Stromal cell of bone marrow (primary cell): ENCODE measurements at places on chromosomes 16 and 17.

- no peak for DNase-seq
These were observed 65.8 kb downstream of the NKD1 start for GRCh38 chr16:50613964-50614474.

- DNase-seq: no peak
These were observed 171.8 kb downstream of the PRKCA start for GRCh38 chr17:66474258-66474657.

- DNase-seq: no peak
These were observed 43.4 kb upstream of the GSE1 start for GRCh38 chr16:85569615-85570212.

DNA sequence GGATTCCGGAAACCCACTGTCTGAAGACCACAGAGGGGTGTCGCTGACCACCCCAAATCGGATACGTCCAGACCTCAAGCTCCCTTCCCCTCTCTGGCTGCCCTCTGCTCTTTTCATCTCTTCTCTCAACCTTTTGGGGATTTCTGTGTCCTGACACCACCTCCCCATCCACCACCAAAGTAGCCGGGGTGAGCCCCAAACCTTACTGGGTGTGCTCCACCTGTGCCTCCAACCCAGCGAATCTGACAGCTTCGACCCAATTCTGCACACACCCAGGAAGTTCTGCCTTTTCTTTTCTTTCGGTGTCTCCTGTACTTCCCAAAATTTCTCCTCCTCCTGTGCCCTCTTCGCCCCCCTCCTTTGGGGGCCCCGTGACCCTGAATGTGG is 534 bp downstream of the KCTD11 start:
- no peak for DNase-seq

DNA sequence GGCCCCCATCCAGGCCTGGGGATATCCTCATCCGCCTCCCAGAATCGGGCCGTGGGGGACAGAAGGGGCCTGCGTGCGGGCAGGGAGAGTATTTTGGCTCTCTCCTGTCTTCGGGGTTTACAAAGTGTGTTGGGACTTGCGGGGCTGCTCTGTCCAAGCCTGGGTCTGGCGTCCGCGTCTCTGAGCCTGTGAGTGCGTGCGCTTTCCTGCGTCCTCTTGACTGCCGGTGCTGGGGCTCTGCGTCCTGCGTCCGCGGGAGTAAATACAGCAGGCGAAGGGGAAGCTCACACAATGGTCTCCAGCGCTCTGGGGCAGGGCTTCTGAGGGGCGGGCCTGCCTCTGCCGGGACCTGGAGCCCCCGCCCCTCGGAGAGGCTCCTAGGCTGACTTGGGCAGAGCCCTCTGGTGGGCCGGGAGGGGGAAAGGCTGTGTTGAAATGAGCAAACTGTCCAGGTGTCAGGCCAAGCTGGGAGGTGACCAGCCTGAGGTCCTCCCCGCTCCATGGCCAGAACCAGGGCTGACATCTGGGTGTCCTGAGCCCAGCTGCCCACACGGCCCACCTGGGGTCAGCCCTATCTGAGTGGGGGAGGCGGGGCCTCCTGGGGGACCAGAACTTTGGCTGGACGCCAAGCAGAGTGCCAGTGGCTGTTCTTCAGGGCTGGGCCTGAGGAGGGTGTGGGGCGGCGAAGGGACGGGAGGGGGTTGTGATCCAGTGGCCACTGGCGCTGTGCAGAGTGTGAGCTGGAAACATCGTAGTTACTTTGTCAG is 233.6 kb downstream of the SEC14L1 start:
- peak; percentile 72 for DNase-seq

GRCh38 chr16:23865853-23866252 is 30.1 kb downstream of the PRKCB start:
- DNase-seq: no peak

GRCh38 chr17:64686705-64687104 is 24.6 kb upstream of the SMURF2 start:
- no peak for DNase-seq

- no peak for DNase-seq
These were observed 6.8 kb downstream of the LDHD start for GRCh38 chr16:75109732-75110243.

DNA sequence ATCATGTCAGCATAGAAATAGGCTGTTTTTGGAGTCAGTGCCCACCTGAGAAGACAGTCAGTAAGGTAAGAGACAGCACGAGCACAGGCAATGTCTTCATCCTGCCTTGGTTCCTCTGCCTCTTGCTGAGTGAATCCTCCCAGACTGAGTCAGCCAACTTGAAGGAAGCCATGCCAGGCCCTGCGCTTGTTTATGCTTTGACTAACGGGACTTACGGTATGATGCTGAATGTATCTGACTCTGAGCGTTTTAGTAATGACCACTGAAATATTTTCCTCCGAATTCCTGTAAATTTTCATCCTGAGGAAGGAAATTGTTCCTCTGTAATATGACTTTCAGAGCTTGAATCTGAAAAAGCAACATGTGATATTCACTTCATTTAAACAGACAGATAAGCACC is 18.0 kb downstream of the C17orf67 start:
- DNase-seq: no peak

DNA sequence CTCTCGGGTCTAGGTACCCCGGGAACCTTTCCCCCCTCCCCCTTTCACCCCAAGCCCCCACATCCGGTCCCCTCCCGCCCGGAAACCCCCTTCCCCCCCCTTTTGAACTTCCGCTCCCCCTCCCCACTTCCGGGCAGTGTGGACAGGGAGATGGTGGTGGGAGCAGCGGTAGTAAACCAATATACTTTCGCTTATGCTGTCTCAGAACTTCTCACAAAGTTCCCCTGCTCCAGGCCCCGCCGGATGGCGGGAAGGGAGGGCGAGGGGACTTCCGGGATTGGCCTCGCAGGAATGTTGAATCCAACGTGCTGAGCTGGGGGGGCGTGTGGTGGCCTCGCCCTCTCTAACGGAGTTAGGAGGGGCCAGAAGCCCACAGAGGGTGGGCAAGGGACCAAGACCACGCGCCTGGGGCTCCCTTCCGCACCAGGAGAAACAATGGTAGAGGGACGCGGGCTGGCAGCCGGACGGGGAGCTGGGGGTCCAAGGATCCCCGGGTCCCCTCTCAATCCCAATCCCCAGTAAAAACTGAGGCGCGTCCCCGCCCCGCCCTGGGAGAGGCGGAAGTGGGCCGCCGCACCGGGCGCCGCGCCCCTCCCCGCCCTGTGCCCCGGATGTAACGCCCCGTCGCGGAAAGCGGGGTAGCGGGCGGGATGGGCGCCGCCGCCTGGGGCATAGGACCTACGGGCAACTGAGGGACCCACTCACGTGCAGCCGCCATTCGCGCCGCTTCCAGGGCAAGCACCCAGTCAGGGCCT is 742 bp downstream of the PFN1 start:
- no peak for DNase-seq

GRCh38 chr16:88792078-88792550 is 7.1 kb upstream of the PIEZO1 start:
- DNase-seq: no peak

DNA sequence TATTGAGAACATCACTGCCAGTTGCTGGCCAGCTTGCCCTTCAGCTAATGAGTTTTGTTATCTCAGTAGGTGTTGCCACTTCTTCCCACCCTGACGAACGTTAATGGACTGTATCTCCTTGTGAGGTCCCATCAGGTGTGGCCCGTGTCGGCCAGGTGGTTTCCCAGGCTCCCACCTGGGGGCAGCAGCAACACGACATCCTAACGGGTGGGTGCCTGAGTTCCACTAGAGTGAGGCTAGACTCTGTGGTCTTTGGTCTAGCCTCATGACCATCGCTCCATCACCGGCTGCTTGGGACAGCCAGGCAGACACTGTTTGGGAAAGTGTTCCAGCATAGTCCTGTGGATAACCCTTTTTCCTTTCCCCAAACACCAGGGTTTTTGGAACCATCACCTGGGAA is 45.6 kb upstream of the LCMT1 start:
- DNase-seq: no peak

- peak; percentile 69 for DNase-seq
These were observed 3.3 kb upstream of the NHERF2 start for GRCh38 chr16:2023092-2024031.

DNA sequence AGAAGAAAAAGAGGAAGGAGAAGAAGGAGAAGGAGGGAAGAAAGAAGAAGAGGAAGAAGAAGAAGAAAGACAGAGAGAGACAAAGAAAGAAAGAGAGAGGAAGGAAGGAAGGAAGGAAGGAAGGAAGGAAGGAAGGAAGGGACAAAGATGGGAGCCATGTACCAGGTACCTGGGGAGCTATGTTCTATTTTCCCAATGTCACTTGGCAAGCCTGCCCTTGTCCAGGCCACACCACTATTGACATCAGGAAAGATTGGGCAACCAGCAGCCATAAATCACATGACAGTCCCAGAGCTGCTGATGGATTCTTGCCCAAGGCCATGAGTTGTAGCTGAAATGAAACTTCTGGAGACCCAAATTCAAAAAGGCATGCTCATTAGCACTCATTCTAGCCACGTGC is 2.7 kb upstream of the CES1 start:
- DNase-seq: no peak

- no peak for DNase-seq
These were observed 15.1 kb downstream of the GJD3 start for GRCh38 chr17:40349477-40349894.

GRCh38 chr17:78291944-78292910 is 60.8 kb downstream of the TMEM235 start:
- DNase-seq: no peak

DNA sequence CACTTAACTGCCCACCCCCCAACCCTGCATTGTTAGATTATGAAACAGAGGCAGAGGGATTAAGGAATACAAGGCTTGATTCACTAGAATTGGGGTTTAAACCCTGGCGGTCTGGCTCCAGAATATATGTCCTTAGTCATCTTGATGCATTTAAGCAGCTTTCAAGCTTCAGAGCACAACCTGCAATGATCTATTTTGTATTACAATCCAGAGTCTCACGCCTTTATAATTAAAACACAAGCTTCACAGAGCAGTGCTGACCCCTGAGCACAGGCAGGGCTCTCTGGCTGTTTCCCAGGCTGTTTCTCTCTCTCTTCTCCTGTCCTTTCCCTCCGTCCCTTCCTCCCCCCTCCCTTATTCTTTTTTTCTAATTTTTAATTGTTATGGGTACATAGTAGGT is 209.1 kb downstream of the SPECC1 start:
- no peak for DNase-seq

- no peak for DNase-seq
These were observed 69.5 kb downstream of the HIC1 start for GRCh38 chr17:2124391-2124790.

- peak; percentile 65 for DNase-seq
These were observed 125.3 kb downstream of the ANKRD11 start for GRCh38 chr16:89365044-89365467.

- DNase-seq: no peak
These were observed 172.8 kb upstream of the CDH5 start for GRCh38 chr16:66193543-66194229.

GRCh38 chr17:48542698-48543106 is 2.2 kb downstream of the HOXB2 start:
- DNase-seq: no peak

- no peak for DNase-seq
These were observed 16.4 kb downstream of the IGF2BP1 start for GRCh38 chr17:49013311-49014213.
